ENCODE measurements at places on chromosomes 2 and 18. TPM values are rescaled to one million over a fixed set of nuclear protein-coding genes. Genes with fewer than 3 reads are reported as not detected.

DNA sequence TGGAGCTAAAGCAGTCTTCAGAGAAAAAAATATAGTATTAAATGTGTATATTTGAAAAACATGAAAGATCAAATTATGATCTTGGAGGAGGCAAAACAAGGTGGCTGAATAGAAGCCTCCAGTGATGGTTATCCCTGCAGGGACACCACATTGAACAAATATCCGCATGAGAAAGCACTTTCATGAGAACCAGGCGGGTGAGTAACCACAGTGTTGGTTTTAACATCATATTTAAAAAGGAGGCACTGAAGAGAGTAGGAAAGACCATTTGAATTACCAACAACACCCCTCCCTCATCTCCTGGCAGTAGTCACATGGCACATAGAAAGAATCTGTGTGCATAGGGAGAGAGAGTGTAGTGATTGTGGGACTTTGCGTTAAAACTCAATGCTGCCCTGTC, 759.6 kb upstream of the NRXN1 start:
- no peak for DNase-seq

DNA sequence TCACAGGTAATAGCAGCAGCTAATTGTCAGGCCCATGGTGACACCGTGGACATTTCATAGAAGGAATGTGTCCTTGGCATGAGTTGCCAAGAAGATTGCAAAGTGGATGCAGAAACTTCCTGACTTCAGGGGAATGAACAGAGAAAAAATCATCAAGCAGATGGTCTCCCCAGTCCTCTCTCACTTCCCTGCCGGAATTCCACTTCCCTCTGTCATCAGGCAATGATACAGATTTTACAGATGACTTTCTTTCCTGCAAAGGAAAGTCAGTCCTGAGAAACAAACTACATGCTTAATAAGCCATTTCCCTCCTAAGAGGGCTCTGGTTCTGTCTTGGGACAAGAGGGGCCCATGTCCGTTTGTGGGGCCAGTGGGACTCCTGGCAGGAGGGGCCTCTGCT, 45.7 kb downstream of the KCNF1 start:
- DNase-seq: peak; percentile 53

DNA sequence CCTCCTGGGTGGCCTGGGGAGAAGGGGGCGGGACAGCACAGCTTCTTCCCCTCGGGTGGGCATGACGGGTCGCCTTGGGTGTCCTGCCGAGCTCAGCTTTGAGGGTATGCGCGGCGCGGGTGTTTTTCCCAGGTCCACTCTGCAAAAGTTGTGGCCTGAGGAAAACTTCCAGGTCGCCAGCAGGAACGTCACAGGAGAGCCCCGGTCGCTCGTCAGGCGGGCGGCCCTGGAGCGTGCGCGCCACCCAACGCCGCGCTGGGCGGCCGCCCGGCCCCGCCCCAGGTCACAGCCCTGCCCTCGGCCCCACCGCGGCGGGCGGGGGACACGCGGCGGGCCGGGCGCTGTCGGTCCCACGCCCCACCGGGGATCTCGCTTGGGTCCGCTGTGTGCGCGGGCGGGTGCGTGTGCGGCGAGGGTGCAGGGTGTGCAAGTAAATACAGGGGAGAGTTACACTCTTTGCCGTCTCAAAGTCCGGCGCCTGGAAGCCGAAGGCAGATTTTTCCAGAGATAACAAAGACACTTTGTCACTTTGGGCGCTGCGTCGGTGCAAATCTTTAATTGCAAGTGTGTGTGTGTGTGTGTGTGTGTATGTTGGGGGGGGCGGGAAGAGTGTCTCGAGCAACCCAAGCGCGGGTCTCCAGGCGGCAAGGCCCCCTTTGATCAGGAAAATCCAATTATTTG, 616 bp upstream of the SP5 start:
- peak; percentile 87 for DNase-seq

GRCh38 chr2:101349893-101350662, 37.2 kb downstream of the CREG2 start:
- DNase-seq: peak; percentile 89

DNA sequence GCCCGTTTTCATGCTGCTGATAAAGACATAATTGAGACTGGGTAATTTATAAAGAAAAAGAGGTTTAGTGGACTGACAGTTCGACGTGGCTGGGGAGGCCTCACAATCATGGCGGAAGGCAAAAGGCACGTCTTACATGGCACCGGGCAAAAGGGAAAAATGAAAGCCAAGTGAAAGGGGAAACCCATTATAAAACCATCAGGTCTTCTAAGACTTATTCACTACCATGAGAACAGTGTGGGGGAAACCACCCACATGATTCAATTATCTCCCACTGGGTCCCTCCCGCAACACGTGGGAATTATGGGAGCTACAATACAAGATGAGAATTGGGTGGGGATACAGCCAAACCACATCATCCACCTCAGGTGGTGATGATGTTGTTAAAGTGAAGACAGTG, 3.3 kb upstream of the RAB12 start:
- no peak for DNase-seq

DNA sequence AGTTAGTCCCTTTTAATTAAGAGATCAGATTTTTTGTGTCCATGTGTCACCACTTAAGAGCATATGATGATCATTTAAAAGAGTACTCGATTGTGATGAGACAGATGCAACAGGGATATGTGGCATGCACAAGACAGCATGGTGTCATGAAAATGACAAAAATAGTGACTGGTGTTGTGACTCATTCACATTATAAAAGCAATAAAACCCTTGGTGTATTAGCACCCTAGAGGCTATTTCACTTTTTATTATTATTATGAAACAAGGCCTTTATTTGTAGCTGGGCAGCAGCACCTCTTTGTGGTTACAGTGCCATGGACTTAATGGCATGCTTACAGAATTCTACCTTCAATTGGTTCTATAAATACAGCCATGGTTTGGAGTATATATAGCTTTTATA, 1296.0 kb upstream of the ZEB2 start:
- no peak for DNase-seq

The STEAP3 gene
- 27.4 TPM for total RNA-seq
